ENCODE measurements at places on chromosomes 2 and 18.

GRCh38 chr18:78736015-78736690 is 243.5 kb upstream of the SALL3 start:
- no peak for DNase-seq

GRCh38 chr2:953975-954686 is 3.5 kb downstream of the SNTG2 start:
- no peak for DNase-seq

- DNase-seq = no peak
These were observed 4.1 kb downstream of the ESPNL start for GRCh38 chr2:238104226-238104690.

- DNase-seq = no peak
These were observed 232.9 kb downstream of the LNPK start for GRCh38 chr2:175769200-175769599.

- no peak for DNase-seq
These were observed 206.4 kb downstream of the NOL4 start for GRCh38 chr18:34018336-34018735.
